Large intestine (tissue), 12 donors: ENCODE measurements at places on chromosomes 2 and 18.

DNA sequence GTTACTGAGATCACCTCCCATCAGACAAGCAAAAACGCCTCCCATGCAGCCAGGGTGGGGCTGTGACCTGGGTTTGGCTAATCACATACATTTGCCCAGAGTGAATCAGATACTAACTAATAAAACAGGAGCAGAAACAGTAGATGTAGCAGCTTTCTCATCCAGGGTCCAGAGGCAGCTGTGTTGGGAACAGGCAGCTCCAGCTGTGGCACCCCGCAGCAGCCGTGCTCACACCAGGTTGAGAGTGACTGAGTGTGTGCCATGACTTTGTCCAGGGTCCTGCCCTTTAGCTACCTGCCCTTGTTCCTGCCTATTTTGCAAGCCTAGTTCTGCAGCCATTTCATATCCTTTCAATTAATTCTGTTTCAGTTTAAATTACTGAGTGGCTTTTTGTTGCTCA, 20.5 kb downstream of the DDX18 start:
- no peak for DNase-seq

- no peak for DNase-seq
Measured at GRCh38 chr2:39216346-39217191, 27.2 kb downstream of the CDKL4 start.

DNA sequence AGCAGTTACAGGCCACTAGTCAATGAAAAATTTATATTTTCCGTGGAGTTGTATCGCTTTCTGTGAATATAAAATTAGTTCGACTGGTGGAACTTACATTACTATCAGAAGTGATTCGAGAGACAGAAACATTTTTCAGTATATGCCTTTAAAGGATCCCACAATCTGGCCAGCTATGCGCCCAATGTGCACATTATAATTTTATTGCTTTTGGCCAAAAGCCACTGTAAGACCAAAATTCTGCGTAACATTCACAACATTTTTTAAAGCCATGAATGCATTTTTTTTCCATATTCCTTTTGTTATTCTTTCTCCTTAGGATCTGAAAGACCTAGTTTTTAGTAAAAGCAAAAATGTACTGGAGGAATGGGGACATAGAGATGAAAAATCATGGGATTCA, 131.0 kb upstream of the CHAC2 start:
- DNase-seq = no peak

DNA sequence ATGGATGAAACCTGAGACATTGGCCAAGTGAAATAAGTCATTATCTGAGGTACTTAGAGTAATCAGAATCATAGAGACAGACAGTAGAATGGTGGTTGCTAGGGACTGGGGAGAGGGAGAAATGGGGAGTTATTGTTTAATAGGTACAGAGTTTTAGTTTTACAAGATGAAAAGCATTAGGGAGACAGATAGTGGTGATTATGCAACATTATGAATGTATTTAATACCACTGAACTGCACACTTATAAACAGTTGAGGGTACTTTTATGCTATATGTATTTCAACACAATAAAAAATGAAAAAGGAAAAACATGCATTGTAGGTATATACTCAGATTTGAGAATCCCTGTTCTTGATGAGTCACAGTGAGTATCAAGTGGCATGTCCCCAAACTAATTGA, 59.7 kb downstream of the EPC2 start:
- DNase-seq = no peak

- DNase-seq = no peak
Measured at GRCh38 chr2:118216224-118216623, 128.0 kb downstream of the INSIG2 start.

- DNase-seq = peak; percentile 19
Measured at GRCh38 chr2:105886029-105886454, 141.3 kb downstream of the NCK2 start.

GRCh38 chr2:39145906-39146421, 25.1 kb upstream of the SOS1 start:
- DNase-seq = no peak

GRCh38 chr2:15023221-15023620, 390.7 kb downstream of the LRATD1 start:
- no peak for DNase-seq

GRCh38 chr2:235504441-235505180, 10.8 kb downstream of the AGAP1 start:
- DNase-seq = peak; percentile 48

- DNase-seq = no peak
Measured at GRCh38 chr2:124347209-124347608, 322.1 kb downstream of the CNTNAP5 start.

GRCh38 chr18:32310774-32311173, 120.9 kb downstream of the MEP1B start:
- DNase-seq = no peak

DNA sequence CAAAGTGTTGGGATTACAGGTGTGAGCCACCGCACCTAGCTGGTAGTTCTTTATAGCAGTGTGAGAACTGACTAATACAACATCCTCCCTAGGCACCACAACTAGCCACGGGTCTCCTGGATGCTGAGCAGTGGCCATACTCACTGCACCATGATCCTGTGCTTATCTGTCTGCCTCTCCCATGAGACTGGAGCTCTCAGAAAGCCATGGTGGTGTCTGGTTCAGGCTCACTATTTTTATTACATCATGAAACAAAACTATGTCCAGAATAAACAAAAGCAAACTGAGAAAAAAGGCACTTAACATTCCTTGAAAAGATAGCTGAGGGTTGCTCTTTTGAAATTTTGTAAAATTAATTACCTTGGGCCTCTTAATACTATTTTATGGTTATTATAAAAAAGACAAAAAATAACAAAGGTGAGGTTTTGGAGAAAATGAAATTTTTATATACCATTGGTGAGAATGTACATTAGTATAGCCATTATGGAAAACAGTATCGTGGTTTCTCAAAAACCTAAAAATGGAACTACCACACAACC, 90.7 kb upstream of the TFCP2L1 start:
- DNase-seq = no peak

GRCh38 chr18:58887613-58887963, 22.9 kb downstream of the ZNF532 start:
- DNase-seq = no peak

DNA sequence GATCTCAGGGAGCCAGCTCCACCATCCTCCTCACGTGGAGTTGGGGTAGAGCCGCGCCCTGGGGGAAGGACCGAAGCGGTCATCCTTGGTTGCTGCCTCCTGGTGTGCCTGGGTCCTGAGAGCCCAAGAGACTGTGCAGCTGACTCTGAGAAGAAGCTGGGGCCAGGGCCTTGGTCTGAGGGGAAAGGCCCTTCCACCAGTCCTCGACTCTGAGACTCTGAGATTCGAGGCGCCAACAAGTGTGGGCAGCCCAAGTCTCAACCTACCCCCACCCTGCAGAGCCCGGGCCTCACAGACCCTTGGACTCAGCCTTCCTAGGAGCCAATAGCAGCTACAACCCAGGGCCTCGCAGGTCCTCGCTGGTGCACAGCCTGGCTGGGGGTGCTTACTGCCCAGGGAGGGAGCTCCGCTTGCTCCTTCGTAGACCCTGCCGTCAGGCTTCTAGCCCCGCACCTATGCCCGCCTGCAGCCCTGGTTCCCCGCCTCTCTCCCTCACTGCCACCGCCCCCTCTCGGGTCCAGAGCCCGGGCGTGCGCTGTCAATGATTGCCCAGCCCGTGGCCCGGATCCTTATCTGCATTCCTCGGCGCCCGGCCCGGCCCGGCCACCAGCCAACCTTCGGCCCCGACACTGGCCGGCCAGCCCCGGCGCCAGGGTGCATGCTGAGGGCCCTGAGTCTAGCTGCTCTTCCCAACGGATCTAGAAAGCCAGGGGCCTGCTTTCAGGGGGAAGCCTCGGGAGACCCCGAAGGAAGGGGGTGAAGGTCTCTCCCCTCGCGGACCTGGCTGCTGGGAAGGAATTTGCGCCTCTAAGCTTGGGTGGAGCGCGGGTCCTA, 2.0 kb downstream of the IHH start:
- DNase-seq = peak; percentile 90

DNA sequence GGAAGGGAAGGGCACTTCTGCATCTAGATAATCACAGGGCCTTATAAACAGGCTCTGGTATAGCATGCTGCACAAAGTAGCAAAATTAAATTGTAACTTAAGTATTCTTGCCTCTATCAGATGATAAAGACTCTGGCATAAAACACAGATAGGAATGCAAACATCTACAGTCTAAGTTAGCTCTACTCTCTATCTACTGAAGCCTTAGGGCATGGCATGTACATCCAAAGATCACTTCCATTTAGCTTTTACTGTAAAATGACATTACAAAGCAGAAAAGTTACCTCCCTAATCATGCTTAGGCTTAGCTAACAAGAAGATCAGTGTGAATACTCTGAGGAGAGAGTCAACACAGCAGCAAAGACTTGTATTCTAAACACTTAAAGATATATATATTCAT, 90.7 kb downstream of the NOL10 start:
- no peak for DNase-seq

- DNase-seq = no peak
Measured at GRCh38 chr2:197294260-197294659, 16.3 kb downstream of the ANKRD44 start.

- no peak for DNase-seq
Measured at GRCh38 chr2:56892382-56892781, 708.6 kb downstream of the CCDC85A start.

DNA sequence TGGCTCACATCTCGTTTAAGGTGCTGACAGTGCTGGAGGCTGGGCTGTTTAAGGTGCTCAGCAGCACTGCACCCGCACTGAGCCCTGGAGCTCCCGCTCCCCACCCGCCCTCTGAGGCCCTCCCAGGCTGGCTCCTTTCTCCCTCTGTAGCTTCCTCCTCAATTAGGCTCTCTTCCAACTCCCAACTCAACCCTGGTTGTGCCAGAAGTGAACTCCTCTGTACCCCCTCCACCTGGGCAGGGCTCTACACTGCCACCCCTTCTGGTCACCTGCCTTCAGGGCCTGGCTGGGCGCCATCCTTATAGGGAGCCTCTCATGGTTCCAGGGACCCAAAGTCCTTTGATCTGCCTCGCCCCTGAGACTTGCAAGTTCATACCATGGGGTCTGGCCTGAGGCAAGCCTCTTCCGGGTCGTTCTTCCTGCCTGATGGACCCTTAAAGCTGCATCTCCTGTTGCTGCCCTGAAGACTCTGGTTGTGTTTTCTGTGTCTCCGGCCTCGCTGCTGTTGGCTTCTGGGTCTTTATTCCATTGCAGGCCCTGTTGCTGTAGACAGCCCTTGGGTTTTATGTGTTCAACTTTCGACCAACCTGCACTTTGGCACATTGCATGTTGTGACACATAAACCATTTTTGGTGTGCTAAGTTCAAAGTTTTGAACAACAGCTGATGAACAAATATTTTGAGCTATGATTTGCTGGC, 199.6 kb downstream of the LDLRAD4 start:
- peak; percentile 10 for DNase-seq

GRCh38 chr18:5625076-5625475, 81.3 kb upstream of the EPB41L3 start:
- DNase-seq = no peak

DNA sequence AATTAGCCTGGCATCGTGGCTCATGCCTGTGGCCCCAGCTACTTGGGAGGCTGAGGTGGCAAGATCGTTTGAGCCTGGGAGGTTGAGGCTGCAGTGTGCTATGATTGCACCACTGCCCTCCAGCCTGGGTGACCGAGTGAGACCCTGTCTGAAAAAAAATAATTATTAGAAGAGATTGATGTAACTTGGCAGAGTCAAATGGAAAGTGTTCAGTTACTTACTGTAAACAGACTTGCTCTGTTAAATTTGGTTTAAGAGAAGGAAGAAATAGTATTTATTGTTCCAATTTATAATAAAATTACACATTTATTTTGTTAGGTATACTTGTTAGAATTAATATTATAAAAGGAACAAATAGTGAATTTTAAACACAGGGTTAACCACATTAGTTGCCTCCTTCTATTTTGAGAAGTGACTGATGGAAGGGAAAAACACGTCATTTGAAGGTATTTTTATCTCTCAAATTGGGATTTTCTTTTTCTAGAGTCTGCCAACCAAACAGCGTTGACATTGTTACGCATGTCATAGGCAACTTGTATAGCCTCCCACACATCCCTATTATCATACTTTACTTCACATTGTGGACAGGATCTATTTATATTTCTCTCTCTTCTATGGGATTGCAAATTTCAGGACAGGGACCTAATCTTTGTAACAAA, 118.8 kb upstream of the B3GNT2 start:
- DNase-seq = no peak

DNA sequence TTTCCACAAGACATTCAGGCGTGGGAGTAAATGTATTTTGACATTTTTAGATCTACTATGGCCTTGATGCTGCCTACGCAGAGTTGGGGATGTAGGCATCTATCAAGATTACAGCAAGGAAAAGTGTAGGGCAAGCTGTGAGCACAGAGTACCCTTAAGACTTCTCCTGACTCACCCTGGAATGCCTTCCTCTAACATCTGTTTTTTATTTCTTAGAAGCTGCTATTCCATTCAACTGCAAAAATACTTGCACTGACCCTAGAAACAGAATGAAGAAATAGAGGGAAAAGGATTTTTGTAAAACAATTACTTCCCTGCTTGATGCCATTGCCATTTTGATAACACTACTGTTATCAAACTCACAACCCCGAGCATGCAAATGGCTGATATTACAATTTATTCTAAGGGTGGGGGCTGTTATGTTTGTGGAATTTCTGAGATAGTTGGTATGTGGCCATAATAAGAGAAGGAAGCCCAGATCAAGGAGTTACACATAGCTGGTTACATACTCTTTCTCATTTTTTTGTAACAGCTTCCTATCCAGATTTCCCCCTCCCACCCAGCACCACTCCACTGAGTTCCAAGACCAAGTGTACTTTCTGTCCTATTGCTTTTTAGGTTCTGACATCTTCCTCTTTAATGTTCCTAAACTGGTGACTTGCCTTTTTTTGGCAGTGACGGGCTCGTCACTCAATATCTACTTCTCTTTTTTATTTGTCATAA, 6.0 kb upstream of the ROCK1 start:
- no peak for DNase-seq

GRCh38 chr18:31170335-31170734, 7.7 kb upstream of the DSC1 start:
- no peak for DNase-seq

DNA sequence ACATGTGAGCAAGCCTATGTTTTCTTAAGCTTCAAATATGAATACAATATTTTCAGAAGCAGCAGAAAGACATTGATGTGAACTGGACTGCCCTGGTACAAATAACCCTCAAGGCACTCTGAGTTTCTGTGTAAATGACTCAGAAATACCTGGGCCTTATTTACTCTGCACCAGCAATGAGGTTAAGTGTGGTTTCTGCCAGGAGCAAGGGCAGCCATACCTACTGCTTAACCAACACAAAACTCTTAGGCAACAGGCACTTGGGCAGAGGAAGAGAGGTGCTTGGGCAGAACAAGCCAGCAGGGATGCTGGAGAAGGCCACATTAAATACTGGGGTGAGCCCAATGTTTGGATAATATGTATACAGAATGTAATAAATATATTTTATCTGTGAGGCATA, 29.4 kb upstream of the ARL5A start:
- DNase-seq = no peak

DNA sequence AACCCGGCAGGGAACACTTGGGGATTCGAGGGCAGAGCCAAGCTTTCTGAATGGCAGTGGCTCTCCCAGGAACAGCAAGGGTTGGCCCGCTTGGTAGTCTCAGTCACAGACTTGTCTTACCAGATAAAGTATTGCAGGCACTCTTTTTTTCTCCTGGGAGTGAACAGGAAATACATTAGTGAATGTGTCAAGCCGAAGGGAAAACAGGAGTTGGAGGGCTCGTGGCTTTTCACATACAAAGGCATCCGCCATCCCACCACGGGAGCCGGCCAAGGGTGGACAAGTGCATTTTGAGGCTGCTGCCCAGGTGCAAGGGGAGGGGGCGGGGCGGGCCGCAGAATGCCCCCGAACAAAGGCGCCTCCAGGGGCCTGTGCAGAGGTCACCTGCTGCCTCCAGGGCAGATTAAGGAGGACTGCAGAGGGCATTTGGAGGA, 163.3 kb upstream of the SIX3 start:
- peak; percentile 38 for DNase-seq
